ENCODE measurements at places on chromosomes 6 and 20.

- DNase-seq = no peak
Measured at GRCh38 chr6:44615621-44616020, 228.1 kb downstream of the CDC5L start.

GRCh38 chr20:36887752-36888090 is 11.8 kb downstream of the TLDC2 start:
- no peak for DNase-seq

- no peak for DNase-seq
Measured at GRCh38 chr20:8932192-8933165, 136.4 kb upstream of the PLCB4 start.

DNA sequence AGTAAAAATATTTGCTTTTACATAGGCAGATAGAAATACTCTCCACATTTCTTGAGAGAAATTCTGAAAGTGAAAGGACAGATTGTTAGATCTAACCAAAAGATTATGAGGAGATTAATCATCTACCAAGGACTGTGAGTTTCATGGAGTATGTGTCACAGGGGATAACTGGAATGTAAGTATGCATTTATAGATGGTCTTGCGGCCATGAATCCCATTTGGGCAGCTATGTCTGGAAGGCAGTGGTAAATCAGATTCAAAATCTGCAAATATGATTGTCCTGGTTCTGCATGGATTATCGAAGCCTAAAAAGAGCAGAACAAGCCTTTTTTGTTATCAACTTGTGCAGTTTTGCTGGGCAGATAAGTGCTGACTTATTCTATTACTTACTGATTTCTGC is 293.8 kb downstream of the RFPL4B start:
- no peak for DNase-seq

DNA sequence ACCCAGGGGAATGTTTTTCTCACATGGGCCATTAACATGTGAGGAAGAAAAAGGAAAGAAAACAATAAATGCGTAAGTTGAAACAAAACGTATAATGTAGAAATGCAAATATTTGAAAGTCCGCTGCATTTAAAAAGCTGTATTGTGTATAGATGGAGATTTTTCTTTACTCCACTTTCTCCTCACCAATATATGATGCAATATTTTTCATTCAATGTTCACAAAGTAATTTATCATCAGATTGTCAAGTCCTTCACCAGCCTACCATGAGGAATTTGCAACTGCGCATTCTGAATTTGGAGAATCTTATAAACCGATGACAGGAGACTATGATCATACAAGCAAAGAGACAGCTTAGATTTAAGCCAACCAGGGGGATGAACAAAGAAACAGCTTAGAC is 69.9 kb downstream of the SOD2 start:
- DNase-seq = no peak

GRCh38 chr6:2839982-2840748 is 1.5 kb downstream of the SERPINB1 start:
- no peak for DNase-seq

GRCh38 chr6:57123111-57123510 is 33.1 kb downstream of the ZNF451 start:
- DNase-seq = no peak

- DNase-seq = no peak
Measured at GRCh38 chr6:46381579-46381978, 109.7 kb downstream of the RCAN2 start.

DNA sequence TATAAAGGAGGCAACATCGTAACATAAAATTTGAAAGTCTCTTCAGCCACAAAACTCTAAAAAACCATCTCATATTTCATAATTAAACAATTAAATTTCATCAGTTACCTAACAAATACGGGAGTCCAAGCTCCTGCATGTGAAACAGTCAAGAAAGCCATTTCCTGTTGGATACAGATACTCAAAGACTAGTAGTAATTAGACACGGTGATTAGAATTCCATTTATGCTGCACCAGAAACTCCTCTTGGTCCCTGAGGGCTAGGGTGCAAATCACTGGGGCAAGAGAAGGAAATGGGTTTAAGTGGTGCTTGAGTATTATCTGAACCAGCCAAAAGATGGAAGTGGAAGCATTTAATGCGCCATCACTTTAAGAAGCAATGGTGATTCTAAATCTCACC is 27.4 kb downstream of the TRAM2 start:
- no peak for DNase-seq

- DNase-seq = no peak
Measured at GRCh38 chr20:63037669-63038268, 31.0 kb upstream of the BHLHE23 start.

All from NCI-H1694 (cell line).